ENCODE measurements at places on chromosomes 13 and 19.

DNA sequence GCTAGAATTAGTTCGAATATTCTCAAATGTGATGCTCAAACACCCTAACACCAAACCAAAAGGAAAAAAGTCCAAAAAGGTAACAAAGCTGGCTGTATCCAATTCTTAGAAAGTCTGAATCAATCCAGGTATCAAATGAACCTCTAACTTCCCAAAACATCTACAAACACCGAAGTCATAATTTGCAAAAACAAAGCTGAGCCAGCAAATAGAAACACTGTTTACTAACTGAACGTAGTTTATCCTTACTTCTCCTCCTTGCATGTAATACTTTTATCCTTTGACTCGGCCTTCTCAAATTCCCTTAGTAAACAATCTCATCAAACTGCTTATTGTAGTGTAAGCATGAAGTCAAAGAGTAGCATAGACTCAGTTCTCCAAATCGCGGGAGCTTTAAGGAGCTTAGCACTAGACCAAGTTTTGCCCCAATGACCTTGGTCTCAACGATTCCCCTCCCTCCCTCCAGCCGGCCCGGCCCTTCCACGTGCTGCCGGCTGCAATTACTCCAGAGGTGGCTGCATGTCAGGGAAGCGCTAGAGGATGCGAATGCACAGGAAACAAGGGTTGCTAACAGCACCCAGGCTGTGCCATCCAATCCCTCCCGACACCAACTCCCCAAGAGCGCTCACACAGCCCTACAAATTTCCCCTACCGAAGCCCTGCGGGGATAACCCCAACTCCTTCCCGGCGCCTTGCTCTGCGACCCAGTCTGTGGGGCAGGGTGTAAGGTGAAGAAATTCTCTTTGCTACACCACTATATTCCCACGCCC lies 693 bp downstream of the XPO4 start:
- DNase-seq: no peak

DNA sequence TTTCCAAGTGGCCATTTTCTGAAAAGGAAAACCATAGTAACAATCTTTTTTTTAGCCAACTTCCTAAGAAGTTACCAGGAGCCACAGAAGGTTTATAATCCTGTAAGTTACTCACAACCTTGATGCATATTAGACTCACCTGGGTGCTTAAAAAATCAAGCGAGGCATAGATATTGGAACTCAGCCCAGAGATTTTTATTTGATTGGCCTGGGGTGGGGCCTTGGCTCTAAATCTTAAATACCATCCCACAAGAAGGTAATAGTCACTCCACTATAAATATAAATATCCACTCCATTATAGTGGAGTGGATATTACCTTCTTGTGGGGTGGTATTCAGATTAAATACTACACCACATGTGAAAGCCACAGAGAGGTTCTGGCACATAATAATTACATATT lies 429.6 kb downstream of the RFC3 start:
- no peak for DNase-seq

DNA sequence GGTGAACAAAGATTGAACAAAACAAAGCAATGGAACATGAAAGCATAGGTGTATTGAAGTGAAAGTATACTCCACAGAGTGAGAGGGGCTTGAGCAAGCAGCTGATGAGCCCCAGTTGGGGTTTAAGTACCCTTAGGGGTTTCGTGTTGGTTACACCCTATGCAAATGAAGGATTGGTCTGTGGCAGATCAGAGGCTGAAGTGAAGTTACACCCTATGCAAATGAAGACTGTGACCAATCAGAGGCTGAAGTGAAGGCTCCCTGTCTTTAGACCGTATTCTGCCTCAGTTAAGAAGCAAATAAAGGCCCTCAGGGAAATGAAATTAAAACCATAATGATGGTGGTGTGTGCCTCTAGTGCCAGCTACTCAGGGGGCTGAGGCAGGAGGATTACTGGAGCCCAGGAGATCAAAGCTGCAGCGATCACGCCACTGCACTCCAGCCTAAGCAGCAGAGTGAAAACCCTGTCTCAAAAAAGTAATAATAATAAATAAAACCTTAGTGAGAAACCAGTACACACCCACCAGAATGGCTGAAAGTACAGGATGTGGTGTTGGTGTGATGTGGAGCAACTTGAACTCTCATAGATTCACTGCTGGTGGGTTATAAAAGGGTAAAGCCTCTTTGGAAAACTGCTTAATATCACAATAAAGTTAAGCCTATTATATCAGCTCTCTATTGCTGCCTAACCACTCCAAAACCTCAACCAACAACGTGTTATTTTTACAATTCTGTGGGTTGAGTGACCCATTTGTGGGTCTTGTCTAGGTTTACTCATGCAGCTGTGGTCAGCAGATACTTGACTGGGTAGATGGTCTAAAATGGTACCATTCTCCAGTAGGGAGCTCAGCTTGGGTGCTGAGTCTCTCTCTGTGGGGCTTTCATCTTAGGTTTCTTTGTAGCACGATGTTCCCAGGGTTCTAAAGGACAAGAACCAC lies 12.8 kb upstream of the UPF3A start:
- no peak for DNase-seq

- no peak for DNase-seq
Observed at GRCh38 chr19:48543121-48543710, 8.8 kb upstream of the SULT2B1 start.

DNA sequence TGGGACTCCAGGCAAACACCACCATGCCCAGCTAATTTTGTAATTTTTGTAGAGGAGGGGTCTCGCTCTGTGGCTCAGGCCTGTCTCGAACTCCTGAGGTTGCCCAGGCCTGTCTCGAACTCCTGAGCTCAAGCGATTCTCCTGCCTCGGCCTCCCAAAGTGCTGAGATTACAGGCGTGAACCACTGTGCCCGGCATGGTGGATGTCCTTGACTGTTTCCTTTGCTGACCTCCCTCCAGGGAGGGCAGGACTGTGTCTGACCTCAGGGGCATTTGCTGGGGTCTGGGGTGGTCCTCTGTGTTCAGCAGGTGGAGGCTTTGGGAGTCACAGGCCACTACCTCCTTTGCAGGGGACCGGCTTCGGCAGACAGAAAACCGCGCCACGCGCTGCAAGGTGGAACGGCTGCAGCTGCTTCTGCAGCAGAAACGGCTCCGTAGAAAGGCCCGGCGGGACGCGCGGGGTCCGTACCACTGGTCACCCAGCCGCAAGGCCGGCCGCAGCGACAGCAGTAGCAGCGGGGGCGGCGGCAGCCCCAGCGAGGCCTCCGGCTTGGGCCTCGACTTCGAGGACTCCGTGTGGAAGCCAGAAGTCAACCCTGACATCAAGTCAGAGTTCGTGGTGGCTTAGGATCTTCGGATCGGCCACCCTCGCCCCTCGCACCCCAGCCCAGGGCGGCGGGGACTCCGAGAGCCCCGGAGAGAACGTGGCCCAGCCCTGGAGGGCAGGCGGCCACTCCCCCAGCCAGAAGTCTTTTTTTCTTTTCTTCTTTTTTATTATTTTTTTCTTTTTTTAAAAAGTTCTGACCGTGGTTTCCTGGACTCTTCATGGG lies 8.5 kb downstream of the MIDN start:
- no peak for DNase-seq

- no peak for DNase-seq
Observed at GRCh38 chr19:56765137-56765536, 75.4 kb downstream of the PEG3 start.

GRCh38 chr13:43766725-43767124 lies 20.0 kb downstream of the ENOX1 start:
- DNase-seq: no peak

DNA sequence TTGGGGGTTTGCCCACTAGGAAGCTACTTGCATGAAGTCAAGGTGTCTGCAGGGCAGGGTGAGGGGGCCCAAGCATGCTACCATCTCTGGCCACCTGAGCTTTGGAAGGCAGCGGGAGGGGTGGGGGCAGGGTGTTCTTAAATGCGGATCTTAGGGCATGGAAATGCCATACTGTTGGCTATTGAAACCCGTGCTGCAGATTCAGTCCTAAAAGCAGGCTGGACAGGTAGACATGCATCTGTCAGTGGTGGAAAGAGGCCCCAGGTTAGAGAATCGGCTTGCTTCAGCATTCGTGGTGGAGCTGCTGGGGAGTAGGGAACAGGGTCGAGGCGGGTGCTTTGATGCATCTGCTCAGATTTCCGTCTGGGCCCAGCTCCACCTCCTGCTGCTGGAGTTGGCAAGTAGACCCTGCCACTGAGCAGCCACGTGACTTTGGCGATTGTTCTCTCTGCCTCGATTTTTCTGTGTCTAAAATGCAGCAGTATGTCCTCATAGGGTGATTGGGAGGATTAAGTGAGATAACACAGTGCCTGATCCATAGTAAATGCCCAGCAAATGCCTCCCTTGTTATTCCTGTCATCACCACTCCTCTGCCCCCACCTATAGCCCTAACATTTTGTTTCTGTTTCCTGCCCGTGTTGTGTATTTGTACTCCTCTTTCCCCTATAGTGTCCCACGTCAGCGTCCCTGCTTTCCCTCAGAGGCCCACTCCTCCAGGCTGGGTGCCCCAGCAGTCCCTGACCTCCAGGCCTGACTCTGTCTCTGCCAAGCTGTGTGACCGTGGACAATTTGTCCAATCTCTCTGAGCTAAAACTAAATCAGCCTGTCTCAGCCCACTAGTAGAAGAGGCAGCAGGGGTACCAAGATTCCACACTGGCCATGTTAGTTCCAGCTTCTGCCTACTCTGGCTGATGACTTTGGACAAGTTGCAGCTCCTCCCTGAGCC lies 5.8 kb downstream of the PPP1R37 start:
- no peak for DNase-seq

DNA sequence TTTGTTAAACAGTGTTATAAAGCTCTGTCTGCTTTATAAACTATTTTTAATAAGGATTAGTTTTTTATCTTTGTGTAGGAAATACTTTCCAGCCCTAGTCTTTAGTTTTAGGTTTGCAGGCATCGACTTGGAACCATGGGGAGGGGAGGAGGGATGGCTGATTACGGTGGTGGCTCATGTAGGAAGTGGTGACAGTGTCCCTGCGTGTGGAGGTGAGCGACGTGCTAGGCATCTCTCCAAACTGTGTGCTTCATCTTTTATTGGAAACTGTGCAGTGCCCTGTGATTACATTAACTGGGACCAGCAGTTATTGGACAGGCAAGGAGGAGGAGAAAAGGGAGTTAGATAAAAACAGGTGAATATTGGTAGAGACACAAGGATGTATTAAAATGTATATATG lies 203.8 kb downstream of the ATP8A2 start:
- DNase-seq: no peak

DNA sequence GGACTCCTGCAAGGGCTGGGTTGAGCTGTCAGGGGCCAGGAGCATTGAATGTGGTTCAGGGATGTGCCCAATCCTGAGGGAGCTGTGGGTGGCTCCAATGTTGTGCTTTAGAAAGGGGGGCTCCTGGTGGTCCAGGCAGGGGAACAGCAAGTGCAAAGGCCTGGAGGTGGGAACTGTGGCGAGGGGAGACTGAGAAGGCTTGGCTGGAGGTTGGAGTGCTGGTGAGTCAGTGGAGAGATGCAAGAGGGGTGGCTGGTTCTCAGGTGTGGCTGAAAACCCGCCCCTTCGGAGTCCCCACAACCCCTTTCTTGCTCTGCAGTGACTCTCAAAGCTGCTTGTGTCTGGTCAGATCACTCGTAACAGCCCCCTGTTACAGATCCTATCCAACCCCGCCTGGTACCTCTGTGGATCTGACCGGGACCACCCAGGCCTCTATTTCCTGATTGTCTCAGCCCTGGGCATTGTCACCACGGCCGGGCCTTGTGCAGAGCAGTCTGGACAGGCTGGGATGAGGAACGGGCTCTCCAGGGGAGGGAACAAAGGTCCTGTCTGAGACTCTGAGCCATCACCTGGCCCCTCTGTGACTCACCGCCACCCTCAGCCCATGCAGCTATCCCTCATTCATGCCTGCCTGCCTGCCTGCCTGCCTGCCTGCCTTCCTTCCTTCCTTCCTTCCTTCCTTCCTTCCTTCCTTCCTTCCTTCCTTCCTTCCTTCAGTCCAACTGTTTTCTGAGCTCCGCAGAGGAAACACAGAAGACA lies 1.4 kb upstream of the KCNN1 start:
- no peak for DNase-seq

- no peak for DNase-seq
Observed at GRCh38 chr19:38434549-38435051, 1.1 kb downstream of the RYR1 start.

GRCh38 chr13:75831389-75831788 lies 195.3 kb downstream of the LMO7 start:
- DNase-seq: no peak

DNA sequence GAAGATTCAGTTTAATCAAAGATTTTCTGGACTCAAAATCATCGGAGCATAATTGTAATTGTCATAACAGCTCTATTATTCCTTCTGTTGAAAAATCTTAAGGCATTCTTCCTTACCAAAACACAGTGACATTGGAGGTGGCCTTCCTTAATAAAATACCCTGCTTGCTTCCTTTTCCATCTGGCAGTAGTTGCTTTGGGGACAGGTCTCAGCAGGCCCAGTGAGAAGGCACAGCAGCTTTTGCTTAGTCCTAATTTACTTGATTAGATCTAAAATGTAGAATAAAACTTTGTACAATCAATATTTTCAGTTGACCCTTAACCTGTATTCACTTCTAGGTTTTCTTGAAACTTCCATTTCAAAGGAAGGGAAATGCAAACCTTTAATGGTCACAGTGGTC lies 471.6 kb downstream of the PCDH20 start:
- no peak for DNase-seq

DNA sequence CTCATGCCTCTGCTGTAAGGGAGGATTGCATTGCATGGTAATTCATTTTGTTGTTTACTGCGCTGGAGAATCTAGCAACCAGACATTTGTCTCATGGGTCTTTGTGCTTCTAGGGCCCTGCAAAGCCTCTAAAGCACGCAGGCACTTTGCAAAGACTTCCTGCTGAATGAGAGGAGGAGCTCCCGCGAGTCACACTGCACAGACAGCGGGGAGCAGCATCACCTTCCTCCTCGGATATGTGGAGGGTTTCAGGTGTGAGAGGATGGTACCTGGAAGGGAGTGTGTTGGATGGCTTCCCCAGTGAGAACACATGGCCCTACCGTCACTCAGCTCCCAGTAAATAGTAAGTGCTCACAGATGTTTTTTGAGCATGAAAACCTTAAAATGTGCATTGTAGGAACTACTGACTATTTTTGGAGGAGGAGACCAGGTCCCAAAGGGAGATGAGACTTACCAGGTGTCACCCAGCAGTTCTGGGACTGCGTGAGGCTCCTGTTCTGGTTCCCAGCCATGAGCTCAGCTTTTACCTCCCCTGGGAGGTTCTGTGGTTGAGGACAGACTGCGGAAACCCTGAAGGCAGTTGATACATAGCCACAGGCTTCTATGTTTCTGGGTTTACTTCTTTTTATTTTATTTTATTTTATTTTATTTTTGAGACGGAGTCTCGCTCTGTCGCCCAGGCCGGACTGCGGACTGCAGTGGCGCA lies 278.0 kb downstream of the FGF9 start:
- peak; percentile 28 for DNase-seq

Data from GM18507 (cell line).